Adipocyte (in vitro differentiated cells): ENCODE measurements at places on chromosomes 11 and 22.

GRCh38 chr11:100546714-100547113 is 140.4 kb upstream of the ARHGAP42 start:
- no peak for DNase-seq

DNA sequence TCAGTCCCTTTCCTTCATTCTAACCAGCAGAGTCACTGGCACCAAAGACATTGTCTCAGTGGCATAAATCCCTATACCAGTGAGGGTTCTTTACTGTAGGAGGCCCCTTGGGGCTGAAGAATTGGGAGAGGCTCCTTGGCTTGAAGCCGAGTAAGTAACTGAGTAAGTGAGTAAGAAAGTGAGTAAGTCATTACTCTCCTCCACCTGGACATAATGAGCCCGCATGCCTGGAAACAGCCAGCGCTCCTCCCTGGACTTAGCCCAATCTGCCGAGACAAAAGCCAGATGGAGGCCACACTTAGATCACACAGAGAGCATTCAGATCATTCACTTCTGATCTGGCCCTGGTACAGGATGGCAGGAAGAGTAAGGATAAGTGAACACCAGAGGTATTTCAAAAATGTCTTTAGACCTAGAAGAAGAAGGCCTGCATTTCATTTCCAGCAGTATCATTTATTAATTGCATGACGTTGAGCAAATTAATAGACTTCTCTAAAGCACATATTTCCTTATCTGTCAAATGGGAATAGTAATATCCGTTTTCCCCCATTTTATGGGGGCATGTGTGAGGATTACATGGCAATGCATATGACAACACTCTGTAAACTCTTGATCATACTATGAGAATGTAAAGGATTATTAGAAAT is 8.2 kb upstream of the MICAL3 start:
- peak; percentile 62 for DNase-seq

GRCh38 chr11:22711071-22711770 is 44.8 kb downstream of the GAS2 start:
- DNase-seq = no peak

GRCh38 chr11:72741429-72741833 is 10.8 kb downstream of the ARAP1 start:
- no peak for DNase-seq

DNA sequence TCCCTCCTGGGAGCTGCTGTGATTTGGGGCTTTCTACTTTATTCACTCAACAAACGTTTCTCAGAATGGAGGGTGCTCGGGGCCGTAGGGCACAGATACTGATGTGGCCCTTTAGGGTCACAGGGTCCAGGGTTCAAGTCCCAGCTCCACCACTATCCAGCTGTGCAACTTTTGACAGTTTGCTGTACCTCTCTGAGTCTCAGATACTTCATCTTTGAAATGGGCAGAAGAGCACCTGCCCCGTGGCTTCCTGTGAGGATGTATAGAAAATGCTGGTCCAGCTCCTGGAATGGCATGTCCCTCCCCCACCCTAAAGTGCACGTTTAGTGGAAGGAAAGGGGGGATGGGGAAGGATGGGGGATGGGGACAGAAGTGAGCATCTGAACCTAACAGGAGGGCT is 21.9 kb upstream of the PRR5 start:
- no peak for DNase-seq

DNA sequence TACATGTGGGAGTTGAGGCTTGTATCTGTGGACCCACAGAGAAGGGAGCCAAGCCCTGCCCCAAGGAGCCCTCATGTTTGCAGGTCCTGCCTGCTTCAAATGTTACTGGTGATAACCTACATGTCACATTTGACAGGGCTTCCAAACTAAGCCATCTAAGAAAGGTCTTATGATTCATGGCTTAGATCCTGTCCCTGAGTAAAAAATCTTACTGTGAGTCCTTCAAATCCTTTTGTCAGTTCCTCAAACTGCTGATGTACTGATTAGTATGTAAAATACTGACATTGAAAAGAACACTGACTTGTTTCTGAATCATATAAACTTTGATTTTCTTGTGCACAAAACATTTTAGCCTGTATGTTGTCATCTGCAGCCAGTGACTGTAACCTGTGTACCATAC is 1.0 kb upstream of the PANX1 start:
- DNase-seq = no peak

DNA sequence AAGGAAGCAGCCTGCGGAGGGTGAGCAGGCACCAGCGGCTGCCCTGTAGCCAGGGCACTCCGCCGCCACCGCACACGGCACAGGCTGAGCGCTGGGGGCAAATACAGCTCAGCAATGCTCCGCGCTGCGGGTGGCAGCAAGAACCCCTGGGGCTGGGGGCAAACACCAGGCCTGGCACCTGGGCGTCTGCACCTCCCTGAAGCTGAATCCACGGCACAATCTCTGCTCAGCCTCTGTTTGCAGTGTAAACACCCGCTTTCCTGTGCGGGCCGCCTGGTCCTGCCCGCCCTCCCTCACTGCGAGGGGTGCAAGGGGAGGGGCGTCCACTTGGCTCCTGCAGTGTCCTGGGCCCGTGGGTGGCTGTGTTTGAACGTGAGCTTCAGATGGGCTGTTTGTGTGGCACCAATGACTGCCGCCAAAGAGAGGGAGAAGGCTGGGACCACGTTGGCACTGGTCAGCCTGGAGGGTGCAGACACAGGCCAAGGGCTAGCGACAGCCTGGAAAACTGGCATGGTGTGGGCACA is 14.8 kb upstream of the MPPED1 start:
- DNase-seq = no peak

GRCh38 chr11:75996523-75997442 is 181.8 kb downstream of the UVRAG start:
- no peak for DNase-seq

GRCh38 chr11:112417339-112417738 is 156.7 kb upstream of the PLET1 start:
- no peak for DNase-seq

DNA sequence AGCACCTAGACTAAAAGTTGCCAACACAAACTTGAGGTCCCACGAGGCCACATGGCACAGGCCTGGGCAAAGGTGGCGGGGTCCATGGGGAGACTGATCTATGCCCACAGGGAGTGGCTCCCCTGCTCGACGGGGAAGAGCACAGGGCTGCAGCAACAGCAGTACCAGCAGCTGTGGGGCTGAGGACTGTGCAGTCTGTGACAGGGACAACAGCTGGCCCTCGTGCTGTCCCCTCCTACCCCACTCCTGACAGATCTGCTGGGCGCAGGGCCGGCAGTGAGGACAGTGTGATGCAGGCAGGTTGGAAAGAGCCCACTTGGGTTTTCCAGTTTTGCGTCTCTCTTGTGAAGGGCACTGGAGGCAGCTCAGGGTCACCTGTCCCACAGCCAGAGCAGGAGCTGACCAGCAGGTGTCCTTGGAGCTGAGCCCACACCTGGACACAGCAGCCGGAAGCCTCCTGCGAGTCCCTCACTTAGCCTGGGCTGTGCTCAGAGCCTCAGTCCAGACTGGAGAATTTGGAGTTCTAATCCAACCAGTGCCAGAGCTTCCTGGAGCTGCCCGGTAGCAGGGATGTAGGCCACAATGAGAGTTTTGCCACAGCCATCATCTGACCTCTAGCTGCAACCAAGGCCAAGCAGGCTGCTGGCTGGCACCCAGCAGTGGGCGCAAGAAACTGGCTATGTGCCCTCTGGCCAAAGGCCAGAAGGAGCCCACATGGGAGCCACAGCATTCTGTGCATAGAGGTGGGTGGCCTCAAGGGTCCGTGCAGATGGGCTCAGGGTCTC is 3.6 kb upstream of the GAS2L1 start:
- no peak for DNase-seq

GRCh38 chr11:112958670-112959069 is 2.5 kb upstream of the NCAM1 start:
- no peak for DNase-seq

GRCh38 chr22:20771918-20772625 is 1.8 kb upstream of the SERPIND1 start:
- no peak for DNase-seq

GRCh38 chr11:128733440-128734102 is 39.7 kb downstream of the FLI1 start:
- DNase-seq = no peak

GRCh38 chr22:24466716-24467328 is 28.3 kb upstream of the UPB1 start:
- DNase-seq = peak; percentile 69

DNA sequence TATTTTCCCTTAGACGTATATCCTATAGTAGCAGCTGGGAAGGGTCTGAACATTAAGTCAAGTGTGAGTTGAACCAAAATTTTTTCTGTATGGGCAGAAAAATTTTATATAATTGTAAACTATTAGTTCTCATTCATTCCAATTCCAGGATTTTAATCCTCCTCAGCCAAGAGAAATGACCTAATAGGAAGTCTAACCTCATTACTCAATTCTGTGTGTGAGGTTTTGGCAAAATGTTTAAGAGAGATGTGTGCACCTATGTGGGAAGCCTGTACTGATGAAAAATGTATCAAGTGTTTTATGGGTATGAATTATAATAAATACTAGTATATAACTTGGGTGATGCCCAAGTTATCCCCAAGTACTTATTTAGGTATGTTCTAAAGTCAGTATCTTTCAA is 311.6 kb upstream of the PITPNB start:
- peak; percentile 4 for DNase-seq

- DNase-seq = no peak
These were observed 222.5 kb downstream of the MN1 start for GRCh38 chr22:27578937-27579617.

- DNase-seq = no peak
These were observed 926.3 kb downstream of the OPCML start for GRCh38 chr11:132605825-132606570.

GRCh38 chr22:16963189-16963945 is 44.7 kb downstream of the GAB4 start:
- DNase-seq = no peak

DNA sequence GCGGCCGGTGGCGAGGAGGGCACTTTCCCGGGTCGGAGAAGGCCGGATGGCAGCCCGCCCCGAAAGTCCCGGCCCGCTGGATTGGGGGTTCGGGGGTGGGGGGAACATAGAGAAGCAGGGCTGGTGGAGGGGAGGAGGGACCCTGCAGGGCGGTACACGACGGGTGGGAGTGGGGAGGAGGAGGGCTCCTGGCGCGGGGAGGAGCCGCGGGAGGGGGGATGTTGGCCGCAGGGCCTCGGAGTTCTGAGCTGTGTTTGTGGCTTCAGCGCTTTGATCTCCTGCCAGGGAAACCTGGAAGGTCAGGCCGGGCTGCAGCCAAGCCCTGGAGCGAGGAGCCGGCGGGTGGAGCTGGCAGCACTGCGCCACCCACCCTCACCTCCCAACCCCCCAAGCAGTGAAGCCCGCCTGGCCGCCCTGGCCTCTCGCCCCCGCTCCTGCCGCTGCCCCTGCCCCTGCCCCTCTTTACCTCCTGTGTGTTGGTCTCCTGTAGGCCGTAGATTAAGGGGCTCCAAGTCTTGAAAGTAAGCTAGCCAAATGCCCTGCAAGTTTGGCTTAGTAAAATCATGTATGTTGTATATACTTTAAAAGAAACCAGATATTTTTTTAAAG is 30.9 kb downstream of the C22orf31 start:
- DNase-seq = peak; percentile 68

GRCh38 chr11:6554828-6555706 is 48.3 kb downstream of the RRP8 start:
- DNase-seq = no peak

DNA sequence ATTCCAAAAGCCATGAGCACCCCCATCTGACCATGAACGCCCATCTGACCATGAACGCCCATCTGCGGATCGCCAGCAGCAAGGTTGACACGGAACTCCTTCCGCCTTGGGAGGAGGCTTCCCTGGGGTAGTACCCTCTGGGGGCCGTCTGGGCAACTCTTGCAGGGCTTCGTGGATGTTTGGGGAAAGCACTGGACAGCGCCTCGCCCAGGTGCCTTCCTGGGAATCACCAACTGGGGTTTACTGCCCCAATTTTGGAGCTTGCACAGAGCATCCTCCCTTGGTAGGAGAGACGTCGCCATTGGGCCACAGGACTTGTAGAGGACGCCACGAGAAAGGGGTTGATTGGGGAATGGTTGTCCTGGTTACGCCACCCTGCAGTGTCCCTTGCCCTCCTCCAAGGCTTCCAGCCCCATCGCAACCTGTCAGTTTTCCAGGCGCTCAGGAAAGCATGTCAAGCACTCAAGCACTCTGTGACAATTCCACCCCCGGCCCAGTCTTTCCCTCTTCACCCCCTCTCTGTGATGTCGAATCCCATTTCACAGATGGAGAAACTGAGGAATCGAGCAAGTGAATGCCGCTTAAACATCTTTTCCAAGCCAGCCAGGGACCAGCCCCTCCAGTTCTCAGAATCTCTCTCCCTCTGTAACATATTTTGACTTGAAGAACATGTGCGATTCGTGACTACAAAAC is 914 bp upstream of the PRDM11 start:
- DNase-seq = peak; percentile 38

- no peak for DNase-seq
These were observed 55.3 kb downstream of the GRAMD4 start for GRCh38 chr22:46675479-46675878.

GRCh38 chr11:90219438-90219837 is 3.4 kb downstream of the CHORDC1 start:
- no peak for DNase-seq
